ENCODE measurements at places on chromosomes 4 and X.

GRCh38 chr4:150240011-150240410 lies 161.8 kb downstream of the DCLK2 start:
- DNase-seq = no peak

DNA sequence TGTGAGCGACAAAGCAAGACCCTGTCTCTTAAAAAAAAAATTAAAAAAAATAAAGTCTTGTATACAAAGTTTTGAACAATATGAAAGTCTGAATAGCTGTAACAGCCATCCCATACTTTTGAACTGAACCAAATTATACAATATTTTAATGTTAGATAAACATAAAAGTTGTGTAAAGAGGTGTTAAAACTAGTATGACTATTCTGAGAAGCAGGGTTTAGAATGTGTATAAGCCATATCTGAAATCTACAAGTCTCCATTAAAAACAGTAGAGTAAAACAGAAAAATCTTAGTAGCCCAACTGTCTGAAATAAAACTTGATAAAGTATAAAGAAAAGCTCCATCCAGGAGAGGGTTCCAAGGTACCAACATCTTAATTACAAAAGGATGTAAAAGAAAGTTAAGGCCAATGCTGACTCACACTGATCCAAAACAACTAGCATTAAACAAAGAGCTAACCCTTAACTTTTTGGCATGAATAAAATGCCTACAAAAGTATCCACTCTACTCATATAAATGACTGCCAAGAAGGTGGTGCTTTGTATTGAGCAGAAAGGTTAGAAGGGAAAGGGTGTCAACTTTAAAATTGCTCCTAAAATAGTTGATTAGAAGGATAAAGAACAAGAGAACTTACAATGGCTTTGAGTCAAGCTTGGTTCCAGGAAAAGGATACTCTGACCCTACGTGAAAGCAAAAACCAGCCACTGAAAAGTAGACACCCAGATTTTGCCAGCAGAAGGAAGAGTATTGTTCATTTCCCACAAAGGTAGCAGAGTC lies 18.5 kb downstream of the CNOT6L start:
- no peak for DNase-seq

DNA sequence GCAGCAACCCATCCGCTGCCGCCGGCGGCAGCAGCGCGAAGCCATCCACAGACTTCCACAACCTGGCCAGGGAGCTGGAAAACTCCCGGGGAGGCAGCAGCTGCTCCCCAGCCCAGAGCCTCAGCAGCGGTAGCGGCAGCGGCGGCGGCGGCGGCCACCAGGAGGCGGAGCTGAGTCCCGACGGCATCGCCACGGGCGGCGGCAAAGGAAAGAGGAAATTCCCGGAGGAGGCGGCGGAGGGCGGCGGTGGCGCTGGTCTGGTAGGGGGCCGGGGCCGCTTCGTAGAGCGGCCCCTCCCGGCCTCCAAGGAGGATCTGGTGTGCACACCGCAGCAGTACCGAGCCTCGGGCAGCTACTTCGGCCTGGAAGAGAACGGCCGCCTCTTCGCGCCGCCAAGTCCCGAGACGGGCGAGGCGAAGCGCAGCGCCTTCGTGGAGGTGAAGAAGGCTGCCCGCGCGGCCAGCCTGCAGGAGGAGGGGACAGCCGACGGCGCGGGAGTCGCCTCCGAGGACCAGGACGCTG lies 4.9 kb downstream of the PRDM8 start:
- peak; percentile 93 for DNase-seq

- DNase-seq = no peak
Measured at GRCh38 chr4:123325241-123325681, 71.3 kb upstream of the SPRY1 start.

DNA sequence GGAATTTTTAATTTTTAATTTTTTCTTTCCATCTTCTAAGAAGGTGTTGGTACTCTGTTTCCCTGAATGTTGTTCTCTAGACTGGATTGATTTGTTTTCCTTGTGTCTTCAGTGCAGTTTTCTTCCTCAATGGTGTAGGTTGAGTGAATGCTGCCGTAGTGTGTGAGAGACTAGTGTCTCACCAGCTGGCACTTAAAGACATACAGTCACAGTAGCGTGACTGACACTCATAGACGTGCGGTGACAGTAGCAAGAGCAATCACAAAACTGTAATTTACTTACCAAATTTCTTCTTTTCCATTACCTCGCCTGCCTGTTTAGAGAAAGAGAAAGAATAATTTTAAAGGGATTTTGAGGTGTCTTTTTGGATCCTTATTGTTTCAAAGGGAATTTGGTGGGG lies 21.4 kb upstream of the PGM2 start:
- DNase-seq = no peak

DNA sequence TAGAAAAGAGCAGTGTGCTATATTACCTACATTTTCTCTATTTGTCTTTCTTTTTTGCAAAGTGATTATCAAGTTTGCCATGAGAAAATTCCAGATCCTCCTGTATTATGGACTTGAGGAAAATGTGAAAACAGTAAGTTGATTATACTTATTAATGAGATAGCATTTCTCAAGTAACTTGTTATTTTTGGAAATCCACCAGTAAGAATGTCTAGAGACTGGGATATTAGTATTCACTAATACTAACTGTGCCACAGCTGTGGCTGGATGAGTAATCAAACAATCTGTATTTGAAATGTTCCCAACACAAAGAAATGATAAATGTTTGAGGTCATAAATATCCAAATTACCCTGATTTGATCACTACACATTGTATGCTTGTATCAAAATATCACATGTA lies 147.0 kb upstream of the CTSO start:
- DNase-seq = no peak

DNA sequence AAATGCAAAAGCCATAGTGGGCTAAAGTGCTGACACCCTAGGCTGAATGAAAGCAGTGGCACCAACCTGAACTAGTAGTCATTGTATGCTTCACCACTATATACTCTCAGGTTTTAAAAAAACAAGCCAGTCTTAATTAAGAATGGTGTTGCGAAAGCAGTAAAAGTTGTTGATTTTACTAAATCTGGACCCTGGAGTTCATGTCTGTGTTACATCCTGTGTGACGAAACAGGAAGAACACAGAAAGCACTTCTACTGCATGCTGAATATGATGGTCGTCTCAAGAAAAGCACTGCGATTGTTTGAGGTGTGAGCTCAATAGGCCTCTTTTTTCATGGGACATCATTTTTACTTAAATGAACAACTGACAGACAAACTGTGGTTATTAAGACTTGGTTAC lies 24.2 kb upstream of the GDPD2 start:
- DNase-seq = no peak

GRCh38 chr4:1246901-1247863 lies 1.7 kb downstream of the CTBP1 start:
- DNase-seq = peak; percentile 35

GRCh38 chr4:164926301-164926700 lies 49.3 kb downstream of the APELA start:
- DNase-seq = no peak

- DNase-seq = no peak
Measured at GRCh38 chr4:6731318-6731675, 15.3 kb downstream of the BLOC1S4 start.

All from eye (tissue), 1 donor.